Amniotic stem cell (primary cell): ENCODE measurements at places on chromosomes 1 and 21.

GRCh38 chr1:198125995-198126735, 30.6 kb upstream of the NEK7 start:
- no peak for DNase-seq

- DNase-seq: no peak
These were observed 389.5 kb upstream of the PROX1 start for GRCh38 chr1:213598263-213598662.

DNA sequence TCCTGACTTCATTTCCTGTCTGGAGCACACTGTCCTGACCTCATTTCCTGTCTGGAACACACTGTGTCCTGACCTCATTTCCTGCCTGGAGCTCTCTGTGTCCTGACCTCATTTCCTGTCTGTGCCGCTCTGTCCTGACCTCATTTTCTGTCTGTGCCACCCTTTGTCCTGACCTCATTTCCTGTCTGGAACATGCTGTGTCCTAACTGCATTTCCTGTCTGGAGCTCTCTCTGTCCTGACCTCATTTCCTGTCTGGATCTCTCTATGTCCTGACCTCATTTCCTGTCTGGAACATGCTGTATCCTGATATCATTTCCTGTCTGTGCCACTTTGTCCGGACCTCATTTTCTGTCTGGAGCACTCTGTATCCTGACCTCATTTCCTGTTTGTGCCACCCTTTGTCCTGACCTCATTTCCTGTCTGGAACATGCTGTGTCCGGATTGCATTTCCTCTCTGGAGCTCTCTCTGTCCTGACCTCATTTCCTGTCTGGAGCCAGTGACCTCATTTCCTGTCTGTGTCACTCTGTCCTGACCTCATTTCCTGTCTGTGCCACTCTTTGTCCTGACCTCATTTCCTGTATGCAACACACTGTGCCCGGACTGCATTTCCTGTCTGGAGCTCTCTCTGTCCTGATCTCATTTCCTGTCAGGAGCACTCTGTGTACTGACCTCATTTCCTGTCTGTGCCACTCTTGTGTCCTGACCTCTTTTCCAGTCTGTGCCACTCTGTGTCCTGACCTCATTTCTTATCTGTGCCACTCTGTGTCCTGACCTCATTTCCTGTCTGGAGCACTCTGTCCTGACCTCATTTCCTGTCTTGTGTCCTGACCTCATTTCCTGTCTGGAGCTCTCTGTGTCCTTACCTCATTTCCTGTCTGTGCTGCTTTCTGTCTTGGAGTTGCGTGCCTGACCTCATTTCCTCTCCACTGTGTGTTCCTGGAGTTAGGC, 27.6 kb downstream of the SKI start:
- DNase-seq: no peak

GRCh38 chr1:95578462-95578861, 344.5 kb downstream of the RWDD3 start:
- no peak for DNase-seq

- no peak for DNase-seq
These were observed 140.8 kb downstream of the KAZN start for GRCh38 chr1:14739082-14739832.

DNA sequence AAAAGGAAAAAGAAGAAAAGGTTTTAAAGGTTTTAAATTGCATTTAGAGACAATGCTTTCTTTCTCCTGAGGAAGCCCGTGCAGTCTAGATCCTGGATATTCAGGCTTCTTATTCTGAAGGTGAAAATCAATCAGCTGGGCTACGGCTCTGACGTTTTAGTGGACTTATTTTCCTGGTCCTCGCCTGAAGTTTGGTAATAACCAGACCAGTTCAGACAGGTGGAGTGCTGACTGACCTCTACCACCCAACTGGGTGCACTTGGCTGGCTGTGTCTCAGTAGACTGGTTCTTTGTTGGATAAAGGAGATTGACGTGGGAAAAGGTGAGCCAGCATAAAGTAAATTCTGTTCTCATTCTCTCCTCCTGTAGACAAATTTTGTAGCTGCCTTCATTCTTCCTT, 7.2 kb upstream of the ATP1A1 start:
- DNase-seq: no peak

DNA sequence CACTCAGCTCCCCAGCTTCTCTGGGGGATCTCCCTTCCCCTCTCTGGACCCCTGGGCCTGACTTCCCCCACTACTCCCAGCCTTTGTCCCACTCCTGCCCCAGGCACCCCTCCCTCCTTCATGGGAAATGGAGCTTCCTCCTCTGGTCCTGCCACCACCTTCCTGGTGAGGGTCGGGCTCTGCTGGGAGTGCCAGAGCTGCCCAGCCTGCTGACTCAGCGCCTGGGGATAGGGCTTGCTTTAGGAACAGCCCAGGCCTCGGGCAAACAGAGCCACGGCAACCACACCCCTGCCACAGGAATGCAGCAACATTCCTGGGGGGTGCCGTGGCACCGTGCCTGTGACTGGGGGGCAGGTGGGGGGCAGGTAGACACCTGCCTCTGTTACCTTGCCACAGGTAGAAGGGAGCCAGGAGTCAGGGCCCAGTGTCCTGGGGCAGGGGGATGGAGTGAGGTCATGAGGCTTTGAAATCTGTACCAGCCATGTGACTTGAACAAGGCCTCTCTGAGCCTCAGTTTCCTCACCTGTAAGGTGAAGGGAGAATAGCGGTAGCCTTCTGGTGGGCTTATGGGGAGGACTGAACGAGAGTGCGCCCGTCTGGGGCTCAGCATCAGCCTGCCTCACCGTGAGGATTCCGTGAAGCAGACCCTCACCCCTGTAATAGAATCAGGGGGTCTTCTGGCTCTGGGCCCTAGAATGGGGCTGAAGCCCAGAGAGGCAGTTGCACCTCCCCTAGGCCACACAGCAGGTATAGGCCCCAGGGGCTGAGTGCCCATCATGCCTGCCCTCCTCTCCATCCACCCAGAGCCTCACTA, 17.8 kb upstream of the EPHA2 start:
- DNase-seq: peak; percentile 65

- DNase-seq: no peak
These were observed 114.5 kb upstream of the ZNHIT6 start for GRCh38 chr1:85822696-85823095.

GRCh38 chr1:66542811-66543767, 9.1 kb downstream of the SGIP1 start:
- peak; percentile 18 for DNase-seq

- DNase-seq: no peak
These were observed 11.5 kb downstream of the ZNF281 start for GRCh38 chr1:200398373-200398772.

DNA sequence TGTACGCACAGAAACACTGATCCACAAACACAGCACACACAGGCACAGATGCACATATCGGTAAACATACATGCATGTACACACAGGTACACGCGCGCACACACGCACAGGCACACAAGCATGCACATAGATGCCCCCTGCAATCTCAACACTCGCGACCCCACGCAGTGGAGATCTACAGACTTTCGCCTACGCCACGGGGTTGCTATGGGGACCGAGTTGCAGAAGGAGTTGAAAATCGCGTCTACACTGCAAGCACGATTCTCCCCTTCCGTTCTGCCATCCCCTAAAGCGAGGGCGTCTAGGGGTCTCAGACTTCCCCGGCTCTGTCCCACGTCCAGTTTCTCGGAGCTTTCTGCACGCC, 826 bp downstream of the TRIM17 start:
- DNase-seq: no peak

- DNase-seq: no peak
These were observed 7.6 kb upstream of the LBR start for GRCh38 chr1:225435487-225435886.

DNA sequence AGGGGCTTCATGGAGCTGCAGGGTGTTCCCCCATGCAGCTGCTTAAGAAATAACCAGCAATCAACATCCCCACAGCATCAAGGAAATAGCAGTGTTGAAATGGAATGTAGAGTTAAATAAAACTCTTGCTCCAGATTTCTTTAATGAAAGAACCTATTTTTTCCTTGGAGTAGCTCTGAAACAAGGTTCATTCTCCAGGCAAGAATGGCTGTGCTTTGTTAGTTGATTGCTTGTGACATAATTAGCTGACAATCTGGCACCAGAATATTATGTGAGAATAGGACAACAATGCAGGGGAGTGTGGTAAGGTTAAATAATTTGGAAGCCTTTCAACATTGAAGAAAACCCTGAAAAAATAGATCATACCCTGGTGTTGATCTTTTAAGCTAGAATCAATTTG, 254.2 kb upstream of the RRP15 start:
- DNase-seq: no peak

DNA sequence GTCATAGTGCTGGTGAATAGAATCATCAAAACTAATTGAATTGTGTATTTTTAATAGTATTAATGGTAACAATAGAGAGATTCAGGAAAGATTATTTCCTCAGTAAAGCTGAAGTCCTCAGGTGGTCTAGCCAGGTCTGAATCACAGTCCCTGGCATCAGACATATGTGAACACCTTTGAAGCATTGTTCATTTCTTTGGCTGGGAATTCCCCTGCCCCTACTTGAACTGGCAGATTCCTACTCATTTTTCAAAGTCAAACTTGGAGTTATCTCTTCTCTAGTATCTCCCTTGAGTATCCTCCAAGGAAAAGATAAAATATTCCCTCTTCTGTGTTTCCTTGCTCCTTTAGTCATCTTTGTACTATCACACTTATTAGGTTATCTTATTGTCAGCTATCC, 759.8 kb downstream of the ADGRL2 start:
- DNase-seq: no peak

- DNase-seq: no peak
These were observed 222.5 kb downstream of the SLC45A1 start for GRCh38 chr1:8540261-8540941.

DNA sequence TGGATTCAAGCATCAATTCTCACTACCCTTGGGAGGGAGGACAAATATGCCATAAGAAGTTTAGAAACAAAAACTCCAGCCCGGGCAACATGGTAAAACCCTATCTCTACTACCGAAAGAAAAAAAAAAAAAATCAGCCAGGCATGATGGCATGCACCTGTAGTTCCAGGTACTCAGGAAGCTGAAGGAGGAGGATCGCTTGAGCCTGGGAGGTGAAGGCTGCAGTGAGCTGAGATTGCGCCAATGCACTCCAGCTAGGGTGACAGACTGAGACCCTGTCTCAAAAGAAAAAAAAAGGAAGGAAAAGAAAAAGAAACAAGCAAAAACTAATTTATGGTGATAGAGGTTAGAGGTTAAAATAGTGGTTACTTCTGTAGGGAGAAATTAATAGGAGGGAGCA, 9.6 kb downstream of the ZNF644 start:
- no peak for DNase-seq

DNA sequence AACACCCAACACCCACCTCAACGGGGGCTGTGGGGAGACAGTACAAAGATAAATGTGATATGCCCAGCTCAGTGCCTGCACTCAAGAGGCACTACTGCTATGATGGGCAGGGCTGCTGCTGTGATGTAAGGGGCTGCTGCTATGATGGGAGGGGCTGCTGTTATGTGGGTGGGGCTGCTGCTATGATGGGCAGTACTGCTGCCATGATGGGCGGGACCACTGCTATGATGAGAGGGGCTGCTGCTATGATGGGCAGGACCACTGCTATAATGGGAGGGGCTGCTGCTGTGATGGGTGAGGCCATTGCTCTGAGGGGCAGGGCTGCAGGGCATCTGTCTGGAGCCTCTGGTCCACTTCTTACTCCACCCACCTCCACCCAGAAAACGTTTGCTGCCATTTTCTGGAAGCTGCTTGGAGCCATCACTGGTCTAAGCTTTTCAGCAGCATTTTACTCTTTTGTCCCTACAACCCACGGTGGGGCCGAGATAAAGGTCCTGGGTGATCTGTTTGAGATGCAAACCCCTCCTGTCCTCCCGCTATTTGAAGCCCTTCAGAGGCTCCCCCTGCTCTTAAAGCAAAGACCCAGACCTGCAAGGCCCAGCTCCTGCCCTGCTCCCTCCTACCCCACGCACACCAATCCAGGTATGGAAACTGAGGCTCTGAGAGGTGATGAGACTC, 656.9 kb downstream of the PTPRU start:
- no peak for DNase-seq

DNA sequence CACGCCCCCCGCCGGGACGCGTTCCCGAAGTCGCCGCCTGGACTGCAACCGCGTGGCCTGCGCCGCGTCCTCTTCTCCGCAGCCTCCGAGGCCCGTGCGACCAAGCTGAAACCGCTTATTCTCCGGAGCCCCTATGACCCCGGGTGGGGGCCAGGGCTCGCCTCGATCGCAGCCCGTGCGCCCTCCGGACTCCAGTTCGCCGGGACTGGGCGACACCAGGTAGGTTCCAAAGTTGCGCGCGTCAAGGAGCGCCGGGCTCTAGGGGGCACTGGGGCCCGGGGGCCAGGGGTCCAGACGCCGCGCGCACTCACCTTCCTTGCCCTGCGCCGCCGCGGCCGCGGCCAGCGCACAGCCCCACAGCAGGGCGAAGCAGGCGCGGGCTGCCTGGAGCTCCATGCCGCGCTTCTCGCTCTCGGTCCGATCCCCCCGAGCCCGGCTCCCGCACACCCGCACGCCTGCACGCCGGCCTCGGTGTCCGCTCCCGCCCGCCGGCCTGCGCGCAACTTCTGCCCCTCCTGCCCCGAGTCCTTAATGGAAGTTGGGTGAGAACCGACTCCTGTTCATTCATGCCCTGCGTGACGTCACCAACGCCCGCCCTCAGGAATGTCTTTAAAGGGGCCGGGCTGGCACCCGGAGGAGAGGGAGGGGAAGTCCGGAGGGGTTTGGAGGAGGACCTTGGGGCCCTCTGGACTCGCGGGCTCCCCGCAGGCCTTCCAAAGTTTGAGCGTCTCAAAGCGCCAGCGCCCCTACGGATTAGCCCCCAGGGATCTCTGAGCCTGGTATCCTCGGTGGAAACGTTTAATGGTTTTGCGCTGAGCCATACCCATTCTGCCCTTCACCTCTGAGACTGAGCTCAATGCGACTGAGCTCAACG, at the start of gene EPHA2:
Gene EPHA2 (minus strand): TSS at position 533 of the 874 bp plus-strand sequence. CDS start 137 bp downstream, at position 396.
- DNase-seq: peak; percentile 89

- DNase-seq: peak; percentile 67
These were observed 67.4 kb downstream of the DMRTB1 start for GRCh38 chr1:53526451-53527101.

DNA sequence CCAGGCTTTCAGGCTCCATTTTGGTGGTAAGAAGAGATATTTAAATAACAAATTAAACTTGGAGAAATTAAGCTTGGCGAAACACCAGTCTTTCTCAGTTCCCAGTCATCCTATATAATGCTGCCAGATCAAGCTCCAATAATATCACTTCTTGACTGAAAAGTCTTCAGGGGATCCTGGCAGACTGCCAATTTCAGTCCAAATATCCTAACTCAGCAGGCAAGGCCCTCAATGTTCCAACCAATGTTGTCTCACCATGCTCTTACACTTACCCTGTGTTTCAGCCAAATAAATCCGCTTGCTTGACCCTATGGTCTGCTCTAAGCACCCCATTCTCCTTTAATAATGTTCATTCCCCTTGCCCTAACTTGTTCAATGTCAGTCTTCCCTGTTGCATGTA, 39.9 kb upstream of the BCL10 start:
- no peak for DNase-seq

GRCh38 chr1:220484135-220484534, 43.8 kb upstream of the MARK1 start:
- no peak for DNase-seq

GRCh38 chr1:55611123-55611522, 396.0 kb upstream of the USP24 start:
- DNase-seq: no peak

- DNase-seq: no peak
These were observed 181.7 kb downstream of the ROR1 start for GRCh38 chr1:63955370-63956145.

- no peak for DNase-seq
These were observed 3.3 kb downstream of the GPR153 start for GRCh38 chr1:6257541-6258069.
